Globus pallidus (tissue), 1 donor: ENCODE measurements at places on chromosomes 5 and 9.

GRCh38 chr9:126859111-126859510 is 1.3 kb upstream of the ZBTB34 start:
- DNase-seq, result no peak

- peak; percentile 44 for DNase-seq
These were observed 169.0 kb upstream of the PANK3 start for GRCh38 chr5:168747987-168748777.

GRCh38 chr5:65102976-65103711 is 334.4 kb downstream of the CWC27 start:
- peak; percentile 52 for DNase-seq

- DNase-seq, result no peak
These were observed 27.1 kb downstream of the FRMD3 start for GRCh38 chr9:83511051-83511450.

DNA sequence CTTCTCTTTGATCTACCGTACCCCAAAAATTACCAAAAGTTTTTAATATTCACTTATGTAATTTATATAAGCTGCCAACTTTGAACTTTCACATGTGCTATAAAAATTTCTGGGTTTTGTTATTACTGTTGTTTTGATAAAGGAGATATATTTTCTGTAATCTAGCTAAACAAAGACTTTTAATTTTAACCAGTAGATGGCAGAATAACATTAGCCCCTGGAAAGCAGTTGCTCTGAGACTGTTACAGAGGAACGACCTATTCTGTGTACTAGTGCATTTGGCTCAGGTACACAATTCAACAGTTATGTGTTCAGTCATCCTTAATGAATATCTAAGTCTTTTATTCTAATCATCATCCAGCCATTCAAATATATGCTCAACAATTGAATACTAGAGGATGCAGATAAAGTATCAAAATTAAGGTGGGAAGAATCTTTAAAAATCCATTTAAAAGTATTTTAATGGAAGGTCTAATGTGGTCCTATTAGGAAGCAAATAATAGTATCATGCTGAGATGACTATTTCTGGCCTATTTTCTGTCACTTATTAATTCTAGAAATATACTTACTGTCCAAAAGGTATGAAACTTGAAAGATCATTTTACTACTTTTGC is 8.6 kb downstream of the KLHL9 start:
- peak; percentile 62 for DNase-seq

DNA sequence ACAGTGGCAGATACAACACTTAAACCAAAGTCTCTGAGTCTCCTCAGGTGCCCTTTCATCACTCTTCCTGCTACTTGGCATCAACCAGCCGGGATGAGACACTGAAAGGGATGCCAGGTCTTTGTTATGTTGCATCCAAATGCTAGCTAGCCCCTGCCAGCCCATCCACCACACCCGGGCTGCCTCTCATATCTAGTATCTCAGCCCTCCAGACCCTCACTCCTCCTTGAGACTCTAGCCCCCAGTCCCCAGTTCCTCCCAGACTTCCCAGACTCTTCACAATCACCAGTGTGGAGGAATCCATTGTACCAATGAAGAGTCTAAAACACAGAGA is 21.5 kb downstream of the CSF2 start:
- no peak for DNase-seq

DNA sequence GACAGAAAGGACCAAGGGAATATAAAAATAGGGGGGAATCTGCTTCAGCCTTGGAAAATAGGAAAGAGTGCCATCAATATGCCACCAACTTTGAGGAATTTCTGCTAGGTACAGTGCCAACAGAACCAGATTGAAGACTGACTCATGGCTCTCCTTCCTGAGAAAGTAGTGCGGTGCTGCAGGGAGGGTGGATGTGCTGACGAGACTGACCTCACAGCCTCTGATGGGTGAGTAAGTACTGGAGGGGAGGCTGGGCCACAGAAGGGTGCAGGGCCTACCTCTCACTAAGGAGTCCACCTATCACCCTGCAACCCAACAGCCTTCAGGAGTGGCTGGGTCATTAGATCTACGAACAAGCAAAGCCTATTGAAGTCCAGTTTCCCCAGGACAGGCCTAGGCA is 187.6 kb downstream of the GABBR2 start:
- no peak for DNase-seq

DNA sequence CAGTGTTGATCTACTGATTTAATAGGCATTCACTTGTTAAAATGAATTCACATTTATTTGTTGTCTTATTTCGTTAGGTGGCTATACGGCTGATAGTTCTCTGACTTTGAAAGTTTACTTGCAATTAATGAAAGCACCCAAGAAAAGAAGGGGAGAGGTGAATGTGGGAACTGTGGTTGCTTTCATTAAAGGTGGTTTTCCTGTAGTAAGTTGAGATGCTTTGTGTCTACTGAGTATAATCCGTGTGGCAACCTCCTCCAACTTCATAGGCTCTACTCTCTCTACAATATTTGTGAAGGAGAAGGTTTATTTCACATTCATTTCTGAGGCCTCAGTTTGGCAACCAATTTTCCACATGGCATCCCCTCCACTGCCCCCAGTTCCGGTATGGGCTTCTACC is 12.8 kb upstream of the MACIR start:
- no peak for DNase-seq

DNA sequence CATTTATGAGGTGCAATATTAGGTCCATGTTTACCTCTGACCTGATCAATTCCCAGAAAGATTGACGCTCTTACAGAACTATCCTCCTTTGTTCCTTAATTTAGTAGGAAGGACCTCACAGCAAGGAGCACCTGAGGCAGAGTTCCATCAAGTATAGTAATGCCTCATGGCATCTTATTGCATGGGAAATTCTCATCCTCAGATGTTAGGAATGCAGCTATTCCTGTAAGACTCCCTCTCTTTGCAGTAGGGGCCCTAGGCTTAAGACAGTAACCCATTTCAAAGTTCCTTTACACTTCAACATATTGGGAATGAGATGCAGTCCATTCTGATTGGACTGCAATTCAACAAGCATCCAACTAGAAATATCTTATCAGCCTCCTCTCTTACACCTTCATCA is 69.8 kb downstream of the SLCO4C1 start:
- no peak for DNase-seq

DNA sequence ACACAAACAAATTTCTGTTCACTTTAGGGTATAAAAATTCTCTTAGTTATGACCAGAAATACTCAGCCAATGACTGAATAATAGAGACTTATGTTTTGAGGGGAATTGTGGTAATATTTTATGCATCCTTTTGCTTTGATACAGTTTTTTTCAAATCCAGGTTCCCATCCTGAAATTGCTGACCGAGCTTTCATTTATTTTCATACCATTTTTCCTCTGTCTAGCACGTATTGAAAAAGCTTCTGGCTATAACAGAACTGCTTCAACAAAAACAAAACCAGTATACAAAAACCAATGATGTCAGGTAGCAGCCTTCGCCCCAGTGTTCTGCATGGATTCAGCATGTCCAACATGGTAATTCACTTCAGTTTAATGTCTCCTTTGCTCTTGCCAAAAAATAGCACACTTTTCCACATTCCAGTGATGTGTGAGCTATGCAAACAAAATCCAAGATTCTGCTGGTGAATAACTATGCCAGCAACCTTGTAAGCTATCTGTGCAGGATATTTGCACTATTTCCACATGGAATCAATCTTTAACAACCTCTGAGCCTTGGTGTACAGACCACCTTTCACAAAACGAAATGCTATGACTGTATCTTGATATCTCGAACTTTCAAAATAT is 22.0 kb downstream of the CCNH start:
- no peak for DNase-seq
